Stimulated activated CD4-positive, alpha-beta T cell treated with anti-CD3 and anti-CD28 coated beads, TNF-alpha, amount 100 ng/mL, for 1 hour (primary cell): ENCODE measurements at places on chromosomes 5 and 9.

GRCh38 chr5:77518304-77518703 is 26.2 kb upstream of the WDR41 start:
- DNase-seq, result no peak

DNA sequence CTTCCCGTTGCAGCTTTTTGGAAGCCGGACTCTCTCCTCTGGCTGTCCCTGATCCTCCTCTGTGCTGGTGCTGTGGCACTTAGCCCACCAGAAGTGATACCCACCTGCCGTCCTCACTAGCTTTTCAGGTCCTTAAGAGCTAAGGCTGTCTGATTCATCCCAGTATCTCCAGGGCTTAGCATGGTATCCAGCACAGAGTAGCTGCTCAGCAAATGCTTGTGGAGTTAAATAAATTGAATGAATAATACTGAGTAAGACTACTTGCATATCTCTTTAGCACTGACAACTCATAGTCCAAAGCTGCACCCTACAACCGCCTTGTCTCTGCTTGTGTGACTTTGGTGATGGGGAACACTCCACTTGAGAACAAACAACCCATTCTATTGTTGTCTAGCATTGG is 7.7 kb upstream of the XPA start:
- DNase-seq, result no peak

DNA sequence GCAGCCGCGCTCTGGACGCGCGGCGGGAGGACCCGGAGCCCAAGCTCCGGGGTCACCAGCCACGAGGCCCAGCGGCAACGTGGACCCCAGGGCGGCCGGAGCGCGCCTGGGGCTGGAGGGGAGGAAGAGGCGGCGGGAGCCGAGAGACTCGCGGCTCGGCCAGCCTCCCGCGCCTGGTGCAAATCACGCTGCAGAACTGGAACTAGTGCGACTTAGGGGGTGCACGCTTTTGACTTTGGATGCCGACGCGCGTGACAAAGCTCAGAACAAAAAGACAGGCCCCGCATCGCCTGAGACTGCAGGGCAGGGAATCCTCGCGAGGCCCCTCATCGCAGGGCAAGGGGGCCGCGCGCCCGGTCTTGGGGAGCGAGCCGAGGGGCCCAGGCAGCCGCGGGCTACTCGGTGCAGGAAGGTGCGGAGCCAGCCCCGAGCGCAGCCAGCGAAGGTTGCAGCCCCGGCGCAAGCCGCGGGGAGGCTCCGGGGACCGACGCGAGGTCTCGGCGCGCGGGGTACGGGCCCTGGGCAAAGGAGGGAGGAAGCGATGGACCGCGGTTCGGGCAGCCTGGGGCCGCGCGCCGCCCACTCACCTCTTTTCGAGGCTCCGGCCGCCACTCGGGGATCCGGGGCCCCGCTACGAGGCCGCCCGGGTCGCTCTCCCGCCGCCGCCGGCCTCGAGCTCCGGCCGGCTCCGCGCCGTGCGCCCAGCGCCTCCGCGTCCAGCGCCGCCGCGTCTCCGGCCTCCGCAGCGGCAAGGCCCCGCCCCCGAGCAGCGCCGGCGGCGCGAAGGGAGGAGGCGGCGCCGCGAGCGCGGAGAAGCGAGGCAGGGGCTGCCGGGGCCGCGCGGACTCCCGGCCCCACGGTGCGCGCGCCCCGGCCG is at the start of gene GOLM1:
TSS of gene GOLM1 (minus strand) at position 735 of the 877 bp plus-strand sequence. CDS start 20,238 bp downstream, outside the sequence.
- DNase-seq, result no peak

DNA sequence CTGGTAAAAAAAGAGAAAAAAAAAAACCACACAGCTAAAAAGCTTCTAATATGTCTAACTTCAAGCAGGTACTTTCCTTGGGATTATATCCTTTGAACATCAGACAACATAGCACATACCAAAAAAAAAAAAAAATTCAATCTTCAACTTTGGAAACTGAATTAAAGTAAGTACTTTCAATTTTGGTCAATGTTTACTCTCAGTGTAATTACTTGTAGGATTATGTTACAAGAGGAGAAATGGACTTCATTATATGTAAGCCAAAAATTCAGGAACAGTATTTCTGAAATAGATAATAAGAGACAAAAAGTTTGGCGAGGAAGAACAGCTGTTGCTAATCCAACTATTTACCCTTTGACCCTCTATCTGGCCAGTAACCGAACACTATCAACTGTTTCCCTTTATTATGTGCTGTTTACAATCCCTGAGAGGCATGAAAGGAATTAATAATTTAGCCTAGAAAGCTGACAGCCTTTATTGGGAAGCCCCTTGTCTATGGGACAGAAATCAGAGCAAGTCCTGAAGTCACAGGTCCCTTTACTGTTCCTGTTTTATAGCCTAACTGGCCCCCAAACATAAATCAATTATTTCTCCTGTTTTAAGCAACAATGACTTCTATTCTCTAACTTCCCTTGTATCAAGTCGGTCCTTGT is 46.6 kb downstream of the NR6A1 start:
- no peak for DNase-seq

DNA sequence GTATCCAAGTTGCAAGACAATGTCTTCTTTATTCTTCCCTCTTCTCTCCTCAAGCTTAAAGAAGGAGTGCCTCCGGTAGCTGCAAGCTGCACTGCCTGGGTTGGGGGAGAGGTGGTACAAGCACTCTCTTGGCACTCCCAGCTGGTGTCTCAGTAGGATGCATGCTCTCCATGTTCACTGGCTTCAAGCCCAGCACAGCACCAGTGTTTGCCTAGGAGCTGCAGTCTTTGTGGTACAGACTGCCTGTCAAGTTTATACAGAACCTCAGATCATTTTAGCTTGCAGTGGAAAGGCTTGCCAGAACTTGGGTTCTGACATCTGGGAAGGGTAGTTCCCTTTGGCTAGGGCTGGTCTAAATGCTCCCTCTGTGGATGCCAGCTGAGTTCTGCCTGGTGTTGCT is 505.6 kb downstream of the MAN2A1 start:
- DNase-seq, result no peak

- DNase-seq, result no peak
These were observed 90.1 kb downstream of the GOLPH3 start for GRCh38 chr5:32083981-32084430.

DNA sequence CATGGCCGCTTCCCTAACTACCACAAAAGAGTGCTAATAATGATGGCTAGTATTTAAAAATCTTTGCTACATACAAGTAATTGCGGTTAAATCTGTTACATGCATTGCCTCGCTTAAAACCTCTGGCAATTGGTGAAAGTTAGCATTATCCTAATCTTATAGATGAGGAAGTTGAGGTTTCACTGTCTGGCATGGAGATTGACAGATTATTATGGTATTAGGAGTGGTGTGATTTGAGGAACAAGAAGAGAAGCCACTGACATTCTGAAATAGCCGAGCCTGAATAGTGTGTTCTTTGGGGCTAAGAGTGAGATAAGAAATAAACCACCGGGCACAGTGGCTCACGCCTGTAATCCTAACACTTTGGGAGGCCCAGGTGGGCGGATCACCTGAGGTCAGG is 45.3 kb upstream of the DPYSL3 start:
- DNase-seq, result no peak

- no peak for DNase-seq
These were observed 4.3 kb downstream of the FAM163B start for GRCh38 chr9:133604856-133605255.

DNA sequence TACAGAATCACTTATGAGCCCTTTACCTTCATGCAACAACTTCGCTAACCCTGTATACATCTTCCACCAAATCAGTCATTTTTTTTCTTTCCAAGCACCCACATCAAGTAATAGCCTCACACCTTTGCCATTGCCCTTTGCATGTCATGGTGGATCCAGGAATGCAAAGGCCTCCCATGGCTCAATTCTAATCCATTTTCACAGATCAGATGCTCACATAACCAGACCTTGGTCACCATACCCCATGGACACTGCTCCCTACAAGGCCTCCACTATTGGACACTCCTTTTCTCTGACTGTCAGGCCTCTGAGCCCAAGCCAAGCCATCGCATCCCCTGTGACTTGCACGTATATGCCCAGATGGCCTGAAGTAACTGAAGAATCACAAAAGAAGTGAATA is 179.5 kb downstream of the RASEF start:
- no peak for DNase-seq

DNA sequence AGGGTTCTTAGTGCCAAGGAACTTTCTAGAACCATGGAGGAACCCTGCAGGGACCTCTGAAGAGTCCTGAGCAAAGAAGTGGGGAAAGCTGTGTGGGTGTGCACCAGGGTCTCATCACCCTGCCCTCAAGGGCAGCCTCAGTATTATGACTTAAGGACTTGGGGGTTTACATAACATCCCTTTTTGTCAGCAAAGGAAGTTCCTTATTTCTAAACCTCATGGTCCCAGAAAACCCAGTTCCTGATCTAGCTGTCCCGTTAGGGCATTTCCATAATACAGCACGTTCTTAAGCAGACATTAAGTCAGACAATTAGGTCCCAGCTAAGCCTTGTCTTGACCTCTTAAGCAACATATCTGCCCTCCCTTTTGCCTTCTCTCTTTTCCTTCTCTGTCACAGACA is 57.3 kb downstream of the DAPK1 start:
- no peak for DNase-seq

DNA sequence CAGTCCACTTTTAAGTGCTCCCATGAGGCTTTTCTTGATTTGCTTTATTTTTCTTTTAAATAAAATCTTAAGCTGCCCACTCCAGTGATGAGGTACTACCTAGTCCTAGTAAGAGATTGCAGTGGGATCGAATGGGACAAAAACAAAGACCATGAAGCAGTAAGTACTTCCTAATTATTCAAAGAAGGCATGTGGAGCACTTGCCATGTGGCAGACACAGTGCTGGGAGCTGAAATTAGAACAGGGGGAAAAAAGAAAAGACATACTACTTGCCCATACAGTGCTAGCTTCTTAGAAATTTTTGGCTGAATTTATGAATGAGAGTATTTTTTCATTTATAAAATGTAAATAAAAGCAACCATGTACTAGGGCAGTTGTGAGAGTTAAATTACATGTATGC is 239.9 kb upstream of the TNC start:
- DNase-seq, result no peak

GRCh38 chr9:3733039-3733408 is 207.2 kb upstream of the RFX3 start:
- DNase-seq, result no peak

DNA sequence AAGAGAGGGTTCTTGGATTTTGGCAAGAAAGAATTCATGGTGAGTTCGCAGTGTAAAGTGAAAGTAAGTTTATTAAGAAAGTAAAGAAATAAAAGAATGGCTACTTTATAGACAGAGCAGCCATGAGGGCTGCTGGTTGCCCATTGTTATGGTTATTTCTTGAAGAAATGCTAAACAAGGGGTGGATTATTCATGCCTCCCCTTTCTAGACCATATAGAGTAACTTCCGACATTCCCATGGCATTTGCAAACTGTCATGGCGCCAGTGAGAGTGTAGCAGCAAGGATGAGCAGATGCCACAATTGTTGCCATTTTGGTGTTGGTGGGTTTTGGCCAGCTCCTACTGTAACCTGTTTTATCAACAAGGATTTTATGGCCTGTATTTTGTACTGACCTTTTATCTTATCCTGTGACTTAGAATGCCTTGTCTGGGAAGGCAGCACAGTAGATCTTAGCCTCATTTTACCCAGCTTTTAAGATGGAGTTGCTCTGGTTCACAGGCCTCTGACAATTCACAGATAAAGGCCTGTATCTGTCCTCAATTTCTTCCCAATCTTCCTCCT is 1026.1 kb upstream of the DMAC1 start:
- no peak for DNase-seq

GRCh38 chr5:14280294-14280854 is 137.2 kb downstream of the TRIO start:
- DNase-seq, result no peak

GRCh38 chr5:75286211-75286773 is 49.6 kb upstream of the ANKRD31 start:
- no peak for DNase-seq

- DNase-seq, result no peak
These were observed 27.6 kb upstream of the ENTREP1 start for GRCh38 chr9:69297300-69297980.

GRCh38 chr5:16639206-16639605 is 22.4 kb upstream of the RETREG1 start:
- DNase-seq, result no peak

DNA sequence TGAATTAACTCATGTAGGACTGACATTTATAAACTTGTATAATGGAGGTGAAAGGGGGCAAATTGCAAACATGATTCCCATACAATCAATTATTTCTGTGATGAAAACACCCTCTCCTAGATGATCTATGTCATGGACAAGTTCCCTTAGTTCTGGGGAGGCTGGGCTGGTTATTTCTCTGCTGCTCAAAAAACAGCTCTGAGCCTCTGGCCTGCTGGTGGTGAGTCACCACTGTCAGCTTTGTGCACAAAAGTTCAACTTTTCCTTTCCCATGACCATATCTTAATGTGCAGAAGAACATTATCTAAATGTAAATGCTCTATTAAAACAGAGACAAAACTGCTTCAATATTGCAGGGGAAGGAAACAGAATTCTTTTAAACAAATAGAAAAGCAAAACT is 85.0 kb downstream of the HMHB1 start:
- DNase-seq, result no peak

GRCh38 chr9:131333771-131334628 is 44.5 kb downstream of the PLPP7 start:
- no peak for DNase-seq

- no peak for DNase-seq
These were observed 99.3 kb downstream of the KLF4 start for GRCh38 chr9:107390279-107390678.

DNA sequence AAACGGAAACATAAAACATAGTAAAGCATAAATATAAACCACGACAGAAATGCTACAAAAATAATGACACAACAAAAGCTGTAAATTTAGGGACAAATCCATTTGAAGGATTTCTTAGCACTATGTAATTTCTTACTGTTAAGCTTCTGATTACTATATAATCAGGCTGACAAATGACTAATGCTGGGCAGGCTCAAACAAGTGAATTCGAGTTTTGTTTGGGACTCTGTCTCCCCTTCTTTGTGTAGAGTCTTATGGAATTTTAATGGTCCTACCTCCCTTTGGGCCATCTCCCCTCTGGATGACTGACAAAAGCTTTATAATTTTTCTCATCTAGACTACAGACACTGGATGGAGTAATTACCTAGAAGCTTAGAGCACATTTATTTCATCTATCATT is 24.6 kb upstream of the KIF2A start:
- DNase-seq, result no peak
